ENCODE measurements at places on chromosomes 4 and X. TPM values are rescaled to one million over a fixed set of nuclear protein-coding genes. Genes with fewer than 3 reads are reported as not detected.

- DNase-seq, result no peak
Observed at GRCh38 chr4:24328310-24328709, 256.0 kb downstream of the DHX15 start.

GRCh38 chr4:173357939-173358338, 12.8 kb upstream of the SAP30 start:
- DNase-seq, result no peak

DNA sequence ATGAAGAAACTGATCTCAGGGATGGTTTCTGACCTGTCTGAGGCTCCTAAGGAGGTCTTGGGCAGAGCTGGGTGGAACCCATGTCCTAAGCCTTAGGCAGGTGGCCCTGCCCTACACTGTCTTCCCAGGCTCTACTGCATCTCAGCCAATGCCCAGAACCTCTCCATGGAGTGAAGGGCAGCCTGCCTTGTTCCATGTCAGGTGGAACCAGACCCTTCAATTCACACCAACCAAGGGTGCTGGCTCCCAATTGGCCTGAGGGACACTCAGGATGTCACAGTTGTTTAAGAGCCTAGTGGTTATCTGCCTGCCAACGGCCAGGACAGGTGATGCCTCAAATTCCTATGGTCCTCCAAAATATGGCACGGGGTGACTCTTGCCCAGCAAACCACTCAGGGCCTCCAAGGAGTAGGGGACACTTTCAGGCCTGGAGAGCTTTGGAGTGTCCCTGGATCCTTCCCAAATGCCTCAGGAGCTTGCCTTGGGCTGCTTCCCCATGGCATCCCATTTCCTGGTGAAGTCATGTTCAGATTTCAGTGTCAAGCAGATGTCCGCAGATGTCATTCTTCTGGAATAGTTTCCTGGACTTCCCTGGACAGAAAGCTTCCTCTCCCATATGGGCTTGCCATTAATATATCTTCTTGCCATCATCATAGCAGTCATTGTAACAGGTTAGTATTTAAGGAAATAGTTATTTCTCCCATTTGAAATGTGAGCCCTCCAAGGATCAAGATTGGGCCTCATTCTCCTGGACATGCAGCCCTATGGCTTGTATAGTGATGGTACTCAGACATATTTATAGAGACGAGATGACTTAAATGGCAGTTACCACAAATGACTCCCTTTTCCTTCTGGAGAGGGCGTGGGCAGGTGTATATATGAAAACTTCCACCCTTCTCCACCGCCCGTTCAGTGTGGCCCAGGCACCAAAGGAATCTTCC, 67.1 kb downstream of the MED28 start:
- DNase-seq, result no peak

DNA sequence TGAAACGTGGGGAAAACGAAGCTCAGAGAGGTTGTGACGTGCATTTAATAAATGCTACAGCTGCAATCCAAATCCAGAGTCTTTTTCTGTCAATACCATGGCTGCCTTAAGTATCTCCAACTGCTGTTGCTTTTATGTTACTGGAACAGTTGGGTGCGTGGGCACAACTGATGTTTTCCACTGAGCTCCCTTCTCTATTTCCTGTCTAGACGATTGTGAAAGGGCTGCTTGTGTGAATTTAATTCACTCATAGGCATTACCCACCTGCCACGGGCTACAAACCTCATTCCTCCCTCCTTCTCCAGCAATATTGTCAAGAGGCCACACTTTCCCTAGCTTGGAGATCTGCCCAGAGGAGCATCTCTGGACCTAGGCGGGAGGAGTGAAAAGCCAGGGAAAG, 526.0 kb downstream of the MID1IP1 start:
- DNase-seq, result no peak

DNA sequence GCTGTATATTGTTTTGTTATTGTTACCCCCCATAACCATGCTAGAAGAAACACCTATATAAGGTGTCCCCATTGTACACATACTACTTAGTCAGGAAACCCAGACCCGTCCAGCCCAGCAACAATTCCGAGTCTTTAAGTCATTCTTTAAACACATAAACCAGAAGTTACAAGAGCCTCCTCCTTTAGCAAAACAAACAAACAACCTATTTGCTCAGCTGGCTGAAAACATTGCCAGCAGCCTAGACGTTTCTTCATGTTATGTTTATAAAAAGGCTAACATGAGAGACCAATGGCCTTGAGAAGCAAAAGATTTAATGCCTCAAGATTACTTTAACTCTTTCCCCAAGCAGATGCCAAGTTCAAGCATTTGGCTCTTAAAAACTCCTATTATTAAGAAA, 1.4 kb downstream of the ACOX3 start:
- DNase-seq, result no peak

DNA sequence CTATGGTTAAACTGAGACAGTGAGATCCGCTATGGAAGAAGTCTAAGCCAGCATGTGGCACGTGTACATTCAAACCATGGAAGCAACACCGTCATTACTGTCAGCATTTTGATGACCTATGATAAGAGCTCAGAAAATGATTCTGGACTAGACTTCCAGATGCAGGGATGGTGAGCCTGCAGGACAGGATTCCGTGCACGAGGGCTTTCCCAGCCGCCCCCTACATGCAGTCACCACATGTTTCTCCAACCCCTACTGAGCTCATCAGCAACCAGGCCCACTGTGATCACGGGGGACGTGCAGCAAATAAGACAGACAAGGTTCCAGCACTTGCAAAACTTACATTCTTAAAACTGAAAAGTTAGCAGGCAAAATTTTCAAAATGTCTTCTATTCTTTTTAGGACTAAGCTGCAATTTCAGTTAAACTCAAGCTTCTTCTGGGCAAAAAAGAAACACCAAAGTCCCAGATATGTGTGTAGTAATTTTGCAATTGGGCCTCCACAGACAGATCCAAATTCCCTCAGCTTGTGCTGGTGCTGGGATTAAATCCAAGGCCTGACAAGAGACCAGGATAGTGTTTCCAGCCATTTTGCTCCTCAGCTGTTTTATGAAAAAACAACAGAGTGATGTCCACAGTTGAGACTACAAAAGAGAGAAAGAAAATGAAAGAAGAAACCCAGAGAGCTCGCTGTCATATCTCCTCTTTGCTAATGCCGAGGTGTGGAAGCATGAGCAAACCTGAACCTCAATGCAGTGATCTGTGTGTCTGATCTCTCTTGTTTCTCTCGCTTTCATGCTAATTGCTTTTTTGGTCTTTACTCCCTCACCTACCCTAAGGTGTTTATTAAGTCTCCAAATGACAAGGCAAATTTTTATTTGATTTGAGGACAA, 118.2 kb downstream of the AFAP1 start:
- no peak for DNase-seq

- DNase-seq, result no peak
Observed at GRCh38 chrX:106170318-106170717, 2.2 kb downstream of the PWWP3B start.

- DNase-seq, result no peak
Observed at GRCh38 chr4:41514766-41515481, 23.0 kb upstream of the LIMCH1 start.

GRCh38 chrX:5051831-5052491, 1176.7 kb downstream of the NLGN4X start:
- peak; percentile 61 for DNase-seq

Gene GPR50
- not detected for total RNA-seq

Gene HDAC8
- total RNA-seq, result 41.1 TPM

Gene AKAP17A
- 74.0 TPM for total RNA-seq

Gene NAA15
- total RNA-seq, result 6.4 TPM

Gene ZFP42
- not detected for total RNA-seq

Gene RCHY1
- 16.2 TPM for total RNA-seq

Data from ascending aorta (tissue), 2 donors.